ENCODE measurements at places on chromosomes 6 and 20.

GRCh38 chr6:33851959-33852358 is 48.2 kb upstream of the MLN start:
- DNase-seq = no peak

DNA sequence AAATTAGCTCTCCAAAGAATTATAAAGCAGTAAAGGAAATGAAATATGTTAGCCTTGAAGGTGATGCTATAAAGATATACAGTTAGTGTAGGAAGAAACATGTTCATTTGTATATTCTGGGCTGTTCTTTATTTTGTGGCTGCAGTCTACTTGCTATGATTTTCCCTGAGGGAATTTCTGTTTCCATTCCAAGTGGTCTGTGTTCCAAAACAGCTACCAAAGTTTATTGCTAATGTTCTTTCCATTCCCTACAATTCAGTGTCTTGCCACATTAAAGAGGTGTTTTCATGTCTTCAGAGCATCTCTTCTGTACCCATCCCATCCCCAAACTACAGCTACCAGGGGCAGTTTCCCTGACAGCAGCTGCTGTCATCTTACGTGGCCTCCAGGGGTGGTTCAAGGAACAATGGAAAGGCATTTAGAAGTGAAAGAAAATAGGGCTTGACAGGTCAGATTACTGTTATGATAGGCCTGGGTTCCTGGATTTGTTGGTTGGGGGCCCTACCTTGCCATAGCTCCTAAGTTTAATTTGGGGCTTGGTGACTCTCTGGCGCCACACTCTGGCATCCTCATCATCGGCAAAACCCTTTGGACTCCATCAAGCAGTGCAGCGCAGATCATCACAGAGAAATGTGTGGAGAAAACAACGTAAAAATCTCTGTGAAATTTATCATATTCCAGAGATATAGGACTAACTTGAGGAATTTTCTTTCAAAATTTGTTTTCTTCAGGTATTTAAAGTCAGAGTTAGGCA is 33.8 kb upstream of the AIG1 start:
- DNase-seq = no peak

- no peak for DNase-seq
Measured at GRCh38 chr20:56202493-56203077, 45.9 kb upstream of the MC3R start.

GRCh38 chr6:72061286-72061685 is 174.9 kb downstream of the RIMS1 start:
- DNase-seq = no peak

GRCh38 chr20:17273717-17274116 is 46.9 kb downstream of the PCSK2 start:
- DNase-seq = no peak

- no peak for DNase-seq
Measured at GRCh38 chr6:37125774-37126492, 44.0 kb upstream of the PIM1 start.

DNA sequence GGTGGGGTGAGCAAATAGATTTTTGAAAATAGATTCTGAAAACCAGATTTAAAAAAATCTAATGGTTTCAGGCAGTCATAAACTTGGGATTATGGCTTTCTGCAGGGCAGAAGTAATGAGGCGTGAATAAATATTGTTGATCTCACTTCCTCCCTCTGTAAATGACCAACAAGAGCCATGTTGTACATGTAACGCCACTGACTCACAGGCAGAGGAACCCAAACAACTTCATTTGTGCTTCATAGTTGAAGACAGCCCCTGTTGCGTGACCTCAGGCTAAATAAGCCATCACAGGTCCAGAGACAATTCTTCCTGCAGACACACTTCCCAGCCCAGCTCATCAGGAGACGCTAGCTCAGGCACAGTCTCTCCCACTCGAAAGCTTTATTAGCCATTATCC is 59.1 kb upstream of the F13A1 start:
- DNase-seq = no peak

GRCh38 chr20:58571356-58571692 is 56.1 kb upstream of the APCDD1L start:
- no peak for DNase-seq

GRCh38 chr6:33428224-33428965 is 8.5 kb downstream of the SYNGAP1 start:
- no peak for DNase-seq

- no peak for DNase-seq
Measured at GRCh38 chr20:21432911-21433310, 35.6 kb upstream of the NKX2-4 start.

- DNase-seq = no peak
Measured at GRCh38 chr6:106727480-106728149, 98.2 kb downstream of the QRSL1 start.

DNA sequence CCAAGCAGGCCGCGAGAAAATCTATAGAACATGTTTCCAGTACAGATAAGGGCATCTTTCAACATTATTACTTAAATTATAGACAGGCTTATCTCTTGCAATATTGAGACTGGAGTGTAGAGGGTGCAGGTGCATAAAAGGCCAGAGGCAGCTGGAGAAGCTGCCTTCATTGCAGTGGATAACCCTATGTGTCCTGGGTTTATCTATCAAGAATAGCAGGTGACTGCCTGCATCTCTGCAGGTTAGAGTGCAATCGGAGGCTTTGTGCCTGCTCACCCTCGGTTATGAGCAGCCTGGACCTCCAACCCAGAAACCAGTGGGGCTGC is 28.7 kb upstream of the ECI2 start:
- no peak for DNase-seq

- DNase-seq = no peak
Measured at GRCh38 chr6:1110941-1111349, 201.0 kb upstream of the FOXQ1 start.

GRCh38 chr6:154649721-154650120 is 83.5 kb upstream of the SCAF8 start:
- DNase-seq = no peak

GRCh38 chr20:40080041-40080652 is 608.9 kb downstream of the MAFB start:
- no peak for DNase-seq
